ENCODE measurements at places on chromosomes 13 and 19.

DNA sequence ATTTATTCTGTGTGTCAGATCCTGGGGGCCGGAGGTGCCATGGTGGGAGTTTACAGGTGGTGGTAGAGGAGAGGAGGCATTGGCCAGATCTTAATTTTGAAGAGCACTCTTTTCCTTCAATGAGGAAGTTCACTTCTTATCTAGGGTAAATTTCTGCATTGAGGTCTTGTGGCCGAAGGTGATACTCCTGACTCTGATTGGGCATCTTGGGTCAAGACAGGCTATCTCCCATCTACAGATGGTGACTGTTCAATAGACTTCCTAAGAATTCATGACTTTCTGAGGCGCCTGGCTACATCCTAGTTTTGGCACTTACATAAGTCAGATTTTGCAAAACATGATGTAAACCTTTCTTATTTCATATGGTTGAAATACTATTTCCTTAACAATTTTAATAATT is 135.2 kb downstream of the SUCLA2 start:
- DNase-seq: no peak

DNA sequence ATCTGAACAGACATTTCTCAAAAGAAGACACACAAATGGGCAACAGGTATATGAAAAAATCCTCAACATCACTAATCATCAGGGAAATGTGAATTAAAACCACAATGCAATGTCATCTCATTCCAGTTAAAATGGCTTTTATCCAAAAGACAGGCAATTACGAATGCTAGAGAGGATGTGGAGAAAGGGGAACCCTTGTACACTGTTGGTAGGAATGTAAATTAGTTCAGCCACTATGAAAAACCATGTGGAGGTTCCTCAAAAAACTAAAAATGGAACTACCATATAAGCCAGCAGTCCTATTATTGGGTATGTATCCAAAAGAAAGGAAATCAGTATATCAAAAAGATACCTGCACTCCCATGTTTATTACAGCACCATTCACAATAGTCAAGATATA is 24.7 kb upstream of the ZC3H13 start:
- DNase-seq: no peak

DNA sequence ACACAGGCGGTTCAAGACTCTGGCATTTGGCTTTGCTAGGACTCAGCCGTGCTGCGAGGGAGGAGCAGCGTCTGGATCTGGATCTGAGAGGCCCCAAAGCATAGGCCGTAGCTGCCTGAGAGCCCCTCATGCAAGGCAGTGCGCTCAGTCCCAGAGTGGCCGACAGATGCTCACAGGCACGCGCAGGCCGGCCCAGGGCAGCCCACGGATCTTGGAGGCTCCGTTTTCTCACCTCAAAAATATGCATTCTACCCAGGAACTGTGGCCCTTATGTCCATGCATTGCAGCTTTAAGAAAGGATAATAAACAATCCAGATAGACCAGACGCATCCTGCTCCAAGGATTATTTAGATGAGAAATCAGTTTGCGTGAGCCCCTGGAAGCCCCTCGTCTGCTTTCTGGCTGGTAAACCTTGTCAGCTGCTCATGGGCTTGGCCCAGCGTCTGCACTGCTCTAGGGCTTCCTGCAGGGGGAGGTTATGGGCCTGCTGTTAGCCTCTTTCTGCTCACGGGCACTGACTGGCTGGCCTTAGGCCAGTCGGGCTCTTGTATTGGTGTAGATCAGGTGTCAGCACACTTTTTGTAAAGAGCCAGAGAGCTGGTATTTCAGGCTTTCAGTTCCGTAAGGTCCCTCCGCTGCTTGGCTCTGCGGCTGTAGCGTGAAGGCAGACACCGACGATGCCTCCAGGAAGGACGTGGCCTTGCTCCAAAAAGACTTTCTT is 24.2 kb downstream of the TEX29 start:
- DNase-seq: no peak

GRCh38 chr13:77318741-77319140 is 8.2 kb downstream of the MYCBP2 start:
- no peak for DNase-seq

GRCh38 chr13:48733739-48734335 is 80.1 kb downstream of the CYSLTR2 start:
- DNase-seq: no peak

GRCh38 chr13:73940098-73940497 is 194.1 kb downstream of the KLF12 start:
- no peak for DNase-seq

DNA sequence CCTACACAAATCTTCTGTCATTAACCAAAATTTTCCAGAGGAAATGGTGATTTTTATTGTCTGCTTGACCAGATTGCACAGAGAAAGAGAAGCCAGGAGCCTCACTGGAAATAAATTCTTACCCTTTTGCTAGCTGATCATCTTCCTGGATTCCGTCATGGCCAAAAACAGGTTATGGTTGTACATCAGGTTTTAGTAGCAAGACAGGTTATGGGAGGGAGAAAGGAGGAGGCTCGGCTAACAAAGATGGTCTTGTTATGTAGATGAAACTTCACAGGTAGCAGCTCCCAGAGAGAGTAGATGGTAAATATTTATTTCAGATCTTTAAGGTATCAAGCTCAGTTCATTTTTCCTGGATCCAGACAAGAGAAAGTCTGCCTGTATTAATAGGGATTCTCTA is 19.7 kb upstream of the CEACAM3 start:
- no peak for DNase-seq

DNA sequence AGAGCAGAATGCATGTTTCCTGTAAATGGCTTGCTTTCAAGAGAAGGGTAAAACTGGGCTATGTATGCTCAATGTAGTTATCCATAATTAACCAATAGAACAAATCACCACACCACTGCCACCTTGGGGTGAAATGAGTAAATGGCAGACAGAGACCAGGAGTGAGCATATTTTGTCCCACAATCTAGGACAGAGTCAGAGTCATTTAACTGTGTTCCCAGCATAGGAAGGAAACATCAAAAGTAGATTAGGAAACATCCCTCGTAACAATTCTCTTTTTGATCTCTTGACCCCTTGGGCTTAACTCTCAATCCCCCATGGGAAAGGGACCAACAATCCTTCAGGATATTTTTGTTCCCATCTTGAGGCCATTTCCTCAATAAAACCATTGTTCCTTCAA is 224.8 kb downstream of the NHLRC3 start:
- peak; percentile 3 for DNase-seq

DNA sequence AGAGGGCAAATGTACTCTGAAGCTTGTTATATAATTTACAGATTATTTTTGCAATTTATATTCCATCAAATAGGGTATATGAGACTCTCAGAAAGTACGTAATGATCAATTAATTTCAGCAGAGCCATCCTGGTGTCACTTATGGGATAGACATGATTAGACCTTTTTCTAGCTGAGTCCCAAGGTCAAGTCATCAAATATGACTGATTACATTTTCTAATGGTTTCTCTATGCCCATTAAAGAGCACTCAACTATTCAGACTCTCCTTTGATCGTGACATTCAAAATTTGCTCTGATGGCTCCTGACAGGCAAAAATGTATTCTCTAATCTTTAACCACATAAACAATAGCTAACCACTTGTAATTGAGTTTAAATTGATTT is 469.2 kb downstream of the COG6 start:
- DNase-seq: no peak

- no peak for DNase-seq
These were observed 395.0 kb downstream of the PCDH9 start for GRCh38 chr13:66835040-66835628.

DNA sequence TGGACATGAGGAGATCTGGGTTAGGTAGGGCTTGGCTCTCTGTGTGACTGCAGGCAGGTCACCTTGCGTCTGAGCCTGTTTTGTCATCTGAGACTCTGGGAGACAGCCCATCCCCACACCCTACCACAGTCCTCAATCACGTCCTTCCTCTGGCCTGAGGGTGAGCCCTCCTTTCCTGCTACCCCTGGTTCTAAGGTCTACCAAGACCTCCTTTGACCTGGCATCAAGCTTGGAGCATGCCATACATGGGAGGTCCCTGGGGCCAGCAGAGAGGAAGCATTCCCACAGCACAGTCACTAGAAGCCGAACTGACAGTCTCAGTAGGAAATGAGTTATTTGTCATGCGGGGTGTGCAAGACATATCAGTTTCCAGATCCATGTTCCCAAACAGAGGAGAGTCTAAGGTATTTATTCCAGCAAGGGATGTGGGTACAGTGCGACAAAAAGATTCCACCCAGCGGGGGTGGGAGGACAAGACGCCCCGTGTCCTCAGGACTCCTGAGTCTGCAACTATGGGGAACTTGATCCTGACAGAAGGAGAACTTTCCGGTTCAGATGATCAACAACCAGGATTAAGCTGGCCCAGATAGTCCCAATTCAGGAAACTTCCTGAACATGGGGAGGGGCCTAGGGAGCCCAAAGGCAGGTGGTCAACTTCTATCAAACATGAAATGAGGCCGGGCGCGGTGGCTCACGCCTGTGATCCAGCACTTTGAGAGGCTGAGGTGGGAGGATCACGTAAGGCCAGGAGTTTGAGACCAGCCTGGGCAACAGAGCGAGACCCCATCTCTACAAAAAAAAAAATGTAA is 9.5 kb downstream of the ARRDC2 start:
- DNase-seq: no peak

GRCh38 chr13:66224663-66225062 is 1005.5 kb downstream of the PCDH9 start:
- DNase-seq: no peak

GRCh38 chr13:111437856-111438547 is 117.6 kb downstream of the TEX29 start:
- no peak for DNase-seq

DNA sequence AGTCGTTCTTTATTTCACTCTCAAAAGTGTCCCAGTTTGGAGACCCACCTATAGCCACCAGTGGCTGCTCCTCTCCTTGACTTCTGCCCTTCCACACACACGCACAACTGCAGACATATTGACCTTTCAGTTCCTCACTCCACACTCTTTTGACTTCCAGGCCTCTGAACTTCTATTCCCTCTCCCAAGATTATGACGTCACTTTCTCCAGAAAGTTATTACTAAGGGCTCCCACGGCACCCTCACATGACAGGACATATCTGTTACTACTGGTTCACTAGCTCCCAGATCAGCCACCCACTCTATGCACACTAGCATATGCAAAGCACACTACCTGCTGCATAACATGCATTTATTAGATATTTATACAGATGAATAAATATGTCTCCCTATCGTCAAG is 45.9 kb downstream of the XPO4 start:
- DNase-seq: no peak

GRCh38 chr13:50991579-50992521 is 82.3 kb downstream of the RNASEH2B start:
- no peak for DNase-seq

GRCh38 chr13:44197791-44198770 is 175.5 kb upstream of the SERP2 start:
- DNase-seq: peak; percentile 23

GRCh38 chr19:27745978-27746542 is 1466.9 kb downstream of the UQCRFS1 start:
- no peak for DNase-seq

DNA sequence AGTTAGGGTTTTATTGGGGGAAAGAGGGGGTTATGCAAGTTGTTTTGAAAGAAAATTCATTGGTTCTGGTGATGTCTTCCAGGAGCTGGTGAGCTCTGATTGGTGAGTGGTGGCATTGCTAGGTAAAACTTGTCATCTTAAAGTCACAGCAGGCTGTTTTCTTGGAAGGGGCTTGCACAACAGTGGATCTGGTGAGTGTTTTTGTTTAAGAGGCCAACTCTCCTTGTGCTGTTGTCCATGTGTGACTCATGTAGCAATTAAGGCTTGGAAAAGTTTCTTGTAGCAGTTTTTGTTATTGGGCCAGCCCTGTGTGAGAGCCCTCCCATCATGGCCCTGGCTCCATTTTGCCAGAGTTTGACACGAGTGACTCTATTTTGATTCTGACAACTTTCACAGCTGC is 109.4 kb downstream of the RFC3 start:
- no peak for DNase-seq

DNA sequence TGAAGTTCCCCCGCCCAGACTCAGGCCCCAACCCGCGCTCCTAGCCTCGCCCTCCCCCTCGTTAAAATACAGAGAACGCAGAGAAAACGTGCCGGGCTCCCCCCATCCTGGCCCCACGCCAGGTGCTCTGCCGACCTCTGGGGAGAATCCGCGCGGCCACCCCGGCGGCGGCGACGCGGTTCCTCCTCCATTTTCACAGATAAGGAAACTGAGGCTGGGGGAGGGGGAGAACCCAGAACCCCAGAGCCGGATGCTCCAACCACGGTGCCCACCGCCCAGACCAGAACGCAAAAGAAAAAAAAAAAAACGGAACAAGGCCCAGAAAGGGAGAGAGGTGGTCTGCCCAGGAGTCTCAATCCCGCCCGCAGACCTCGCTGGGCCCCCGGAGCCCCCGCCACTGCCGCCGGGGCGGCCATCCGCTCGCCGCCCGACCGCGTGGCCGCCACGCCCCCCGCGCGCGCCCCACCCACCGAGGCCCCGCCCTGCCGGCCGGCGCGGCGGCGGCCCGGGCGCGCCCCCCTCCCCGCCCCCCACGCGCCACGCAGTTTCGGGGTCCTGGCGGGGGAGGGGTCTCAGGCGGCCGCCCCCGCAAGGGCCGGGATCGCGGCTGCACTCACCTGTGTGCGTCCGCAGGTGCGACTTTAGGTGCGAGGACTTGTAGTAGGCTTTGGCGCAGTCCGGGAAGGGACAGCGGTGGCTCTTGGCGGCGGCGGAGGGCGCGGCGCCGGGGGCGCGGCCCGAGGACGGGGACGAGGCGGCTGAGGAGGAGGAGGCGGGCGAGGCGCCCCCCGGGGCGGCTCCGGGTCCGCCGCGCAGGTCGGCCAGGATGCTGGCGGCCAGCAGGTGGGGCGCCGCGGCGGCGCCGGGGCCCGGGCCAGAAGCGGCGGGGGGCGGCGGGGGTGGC is 703 bp downstream of the KLF16 start:
- no peak for DNase-seq

DNA sequence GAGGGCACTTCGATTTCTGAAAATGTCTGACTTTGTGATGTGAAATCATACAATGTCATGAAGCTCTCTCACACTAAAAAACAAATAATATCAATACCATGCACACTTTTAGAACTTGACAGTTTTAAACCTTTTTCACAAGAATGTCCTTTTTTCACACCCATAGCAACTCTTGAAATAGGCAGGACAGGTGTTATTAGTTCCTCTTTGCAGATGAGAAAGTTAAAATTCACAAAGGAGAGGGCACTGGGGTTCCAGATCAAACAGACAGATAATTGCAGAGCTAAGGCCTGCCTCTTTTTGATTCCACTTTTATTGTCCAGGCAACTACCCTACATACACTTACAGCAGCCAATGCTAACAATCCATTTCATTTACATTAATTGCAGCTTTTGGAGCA is 142.8 kb downstream of the KLF12 start:
- DNase-seq: no peak

DNA sequence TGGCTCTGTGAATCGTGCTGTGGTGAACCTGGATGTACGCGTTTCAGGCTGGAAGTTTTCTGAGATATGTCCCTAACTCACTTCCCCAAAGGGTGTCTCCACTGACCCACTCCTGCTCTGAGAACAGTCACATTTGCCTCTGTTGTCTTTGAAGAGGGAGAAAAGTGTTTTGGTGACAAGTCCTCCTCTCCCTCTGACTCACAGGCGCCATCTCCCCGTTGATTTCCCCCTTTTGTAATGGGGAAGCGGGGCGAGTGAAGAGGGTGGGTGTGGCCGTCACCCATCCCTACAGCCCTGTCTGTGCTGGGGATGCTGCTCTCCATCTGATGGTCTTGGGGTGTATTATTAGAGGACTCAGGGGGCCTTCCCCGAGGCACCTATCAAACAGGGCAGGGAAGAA is 9.6 kb downstream of the APC2 start:
- DNase-seq: no peak

All from stimulated activated CD4-positive, alpha-beta T cell treated with anti-CD3 and anti-CD28 coated beads, Interleukin-12 subunit alpha, Interleukin-12 subunit beta, amount 100 ng/mL, for 48 hours (primary cell).